ENCODE measurements at places on chromosomes 5 and 9. TPM values are rescaled to one million over a fixed set of nuclear protein-coding genes. Genes with fewer than 3 reads are reported as not detected.

The SLC12A7 gene
- 30.2 TPM for total RNA-seq

The GCNT1 gene
- 4.4 TPM for total RNA-seq

The PLAC8L1 gene
- 0.26 TPM for total RNA-seq

The PRUNE2 gene
- 0.06 TPM for total RNA-seq

The NEUROG1 gene
- not detected for total RNA-seq

The SAXO1 gene
- total RNA-seq = not detected

The C5orf46 gene
- total RNA-seq = not detected

The SHLD3 gene
- 2.2 TPM for total RNA-seq

The C9orf43 gene
- total RNA-seq = 0.59 TPM

The SHISAL2B gene
- not detected for total RNA-seq

The CKMT2 gene
- not detected for total RNA-seq

The CXCL14 gene
- total RNA-seq = 0.10 TPM

The TNC gene
- total RNA-seq = 0.59 TPM

The RANBP17 gene
- total RNA-seq = 2.9 TPM

The CDKN2B gene
- total RNA-seq = not detected
